ENCODE measurements at places on chromosomes 6 and 20.

DNA sequence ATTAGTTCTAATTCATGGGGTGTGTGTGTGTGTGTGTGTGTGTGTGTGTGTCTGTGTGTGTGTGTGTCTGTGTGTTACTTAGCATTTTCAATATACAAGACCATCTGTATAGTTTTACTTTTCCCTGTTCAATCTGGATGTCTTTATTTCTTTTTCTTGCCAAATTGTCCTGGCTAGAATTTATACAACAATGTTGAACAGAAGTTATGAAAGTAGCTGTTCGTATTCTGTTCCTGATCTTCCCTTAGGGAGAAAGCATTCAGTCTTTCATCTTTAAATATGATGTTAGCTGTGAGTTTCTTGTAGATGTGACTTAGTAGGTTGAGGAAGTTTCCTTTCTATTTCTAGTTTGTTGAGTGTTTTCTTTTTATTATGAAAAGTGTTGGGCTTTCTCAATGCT lies 334.7 kb upstream of the RNF24 start:
- H3K36me3 ChIP-seq, result no peaks in the 10 kb centered on the region
- H3K27me3 ChIP-seq, result peaks cover 25% of the 10 kb centered on the region
- no peaks in the 10 kb centered on the region for H3K4me1 ChIP-seq
- no peak for DNase-seq
- no peak overlapping the region for H3K4me3 ChIP-seq

DNA sequence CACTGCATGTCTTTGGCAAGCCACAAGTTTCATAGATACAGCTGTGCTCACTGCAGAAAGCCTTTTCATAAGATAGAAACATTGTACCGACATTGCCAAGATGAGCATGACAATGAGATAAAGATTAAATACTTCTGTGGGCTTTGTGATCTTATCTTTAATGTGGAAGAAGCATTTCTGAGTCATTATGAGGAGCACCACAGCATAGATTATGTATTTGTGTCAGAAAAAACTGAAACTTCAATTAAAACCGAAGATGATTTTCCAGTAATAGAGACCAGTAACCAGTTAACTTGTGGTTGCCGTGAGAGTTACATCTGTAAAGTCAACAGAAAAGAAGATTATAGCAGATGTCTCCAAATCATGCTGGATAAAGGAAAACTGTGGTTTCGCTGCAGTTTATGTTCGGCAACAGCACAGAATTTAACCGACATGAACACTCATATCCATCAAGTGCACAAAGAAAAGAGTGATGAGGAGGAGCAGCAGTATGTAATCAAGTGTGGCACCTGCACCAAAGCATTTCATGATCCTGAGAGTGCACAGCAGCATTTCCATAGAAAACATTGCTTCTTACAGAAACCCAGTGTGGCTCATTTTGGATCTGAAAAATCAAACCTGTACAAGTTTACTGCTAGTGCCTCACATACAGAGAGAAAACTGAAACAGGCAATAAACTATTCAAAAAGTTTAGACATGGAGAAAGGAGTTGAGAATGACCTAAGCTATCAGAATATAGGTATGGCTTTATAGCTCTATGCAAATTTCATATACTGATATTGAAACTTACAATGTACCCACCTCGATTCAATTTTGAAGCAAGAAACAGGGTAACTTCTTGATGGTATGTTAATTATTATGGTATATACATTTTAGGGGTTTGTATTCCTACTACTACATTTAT lies 23.9 kb upstream of the BAG2 start:
- peak overlapping the region; percentile 68 for H3K27ac ChIP-seq
- DNase-seq, result no peak
- no peaks in the 10 kb centered on the region for H3K27me3 ChIP-seq
- no peak overlapping the region for H3K4me3 ChIP-seq
- peaks cover 52% of the 10 kb centered on the region for H3K36me3 ChIP-seq
- H3K4me1 ChIP-seq, result peaks cover 17% of the 10 kb centered on the region

- H3K27me3 ChIP-seq, result no peaks in the 10 kb centered on the region
- no peaks in the 10 kb centered on the region for H3K36me3 ChIP-seq
- no peak overlapping the region for H3K4me3 ChIP-seq
- H3K4me1 ChIP-seq, result peaks cover 26% of the 10 kb centered on the region
- peak overlapping the region; percentile 4 for H3K27ac ChIP-seq
- DNase-seq, result no peak
These were observed 192.6 kb downstream of the NRN1 start for GRCh38 chr6:5814116-5814515.

DNA sequence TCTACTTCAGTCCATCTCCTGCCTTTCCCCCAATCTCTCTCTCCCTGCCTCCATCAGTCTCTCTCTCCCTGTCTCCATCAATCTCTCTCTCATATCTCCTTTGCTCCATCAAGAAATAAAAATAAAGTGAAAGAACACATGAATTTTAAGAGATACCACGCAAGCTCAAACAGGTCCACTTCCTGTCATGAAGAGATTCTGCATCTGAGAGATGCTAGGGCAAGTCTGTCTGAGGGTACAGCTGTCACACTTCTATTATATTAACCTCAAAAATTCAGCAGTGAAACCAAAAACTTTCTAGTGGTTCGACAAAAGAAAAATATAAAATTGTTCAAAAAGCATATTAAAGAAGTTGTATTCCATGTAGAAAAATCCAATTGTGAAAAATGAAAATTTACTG lies 296.8 kb upstream of the RSPO3 start:
- DNase-seq, result no peak
- H3K27me3 ChIP-seq, result no peaks in the 10 kb centered on the region
- no peak overlapping the region for H3K27ac ChIP-seq
- no peaks in the 10 kb centered on the region for H3K4me1 ChIP-seq

DNA sequence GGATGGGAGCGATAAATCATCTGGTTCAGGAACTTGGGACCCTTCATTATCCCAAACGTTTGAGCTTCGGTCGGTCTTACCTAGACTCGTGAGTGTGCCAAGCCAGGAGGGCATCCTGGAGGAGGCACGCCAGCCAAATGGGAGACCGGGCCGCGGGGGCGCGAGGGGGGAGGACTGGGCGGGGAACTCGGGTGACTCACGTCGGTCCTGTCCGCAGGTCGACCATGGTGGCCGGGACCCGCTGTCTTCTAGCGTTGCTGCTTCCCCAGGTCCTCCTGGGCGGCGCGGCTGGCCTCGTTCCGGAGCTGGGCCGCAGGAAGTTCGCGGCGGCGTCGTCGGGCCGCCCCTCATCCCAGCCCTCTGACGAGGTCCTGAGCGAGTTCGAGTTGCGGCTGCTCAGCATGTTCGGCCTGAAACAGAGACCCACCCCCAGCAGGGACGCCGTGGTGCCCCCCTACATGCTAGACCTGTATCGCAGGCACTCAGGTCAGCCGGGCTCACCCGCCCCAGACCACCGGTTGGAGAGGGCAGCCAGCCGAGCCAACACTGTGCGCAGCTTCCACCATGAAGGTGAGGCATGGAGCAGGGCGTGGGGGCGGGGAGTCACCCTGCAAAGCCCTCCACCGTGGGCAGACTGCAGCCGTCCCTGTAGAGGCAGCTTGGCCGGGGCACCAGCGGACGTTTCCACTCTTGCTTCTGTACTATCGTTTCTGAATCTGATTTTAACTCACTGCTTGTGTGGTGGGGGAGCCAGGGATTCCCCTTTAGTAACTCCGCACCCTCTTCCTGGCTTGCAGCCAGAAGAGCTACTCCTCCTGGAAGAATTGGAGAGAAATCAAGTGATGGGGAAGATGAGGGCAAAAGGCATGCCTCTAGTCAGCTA lies 2.7 kb downstream of the BMP2 start:
- no peaks in the 10 kb centered on the region for H3K36me3 ChIP-seq

DNA sequence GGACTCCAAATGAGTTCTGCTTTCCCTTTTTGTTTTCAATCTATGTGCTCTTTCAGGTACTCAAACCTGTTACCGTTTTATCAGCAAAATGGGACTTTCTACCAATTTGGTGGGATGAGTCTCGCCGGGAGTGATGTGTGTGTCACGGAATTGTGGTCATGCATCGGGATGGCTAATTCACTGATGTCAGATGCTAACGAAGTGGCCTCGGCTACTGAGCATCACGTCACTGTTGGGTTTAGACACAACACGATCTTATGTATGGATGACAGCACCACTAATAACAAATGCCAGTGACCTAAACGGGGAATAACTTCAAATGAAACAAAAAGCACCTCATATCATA lies 1.6 kb upstream of the PCK1 start:
- no peaks in the 10 kb centered on the region for H3K36me3 ChIP-seq
- no peak overlapping the region for H3K4me3 ChIP-seq
- peaks cover 21% of the 10 kb centered on the region for H3K27me3 ChIP-seq
- no peaks in the 10 kb centered on the region for H3K4me1 ChIP-seq

- H3K36me3 ChIP-seq, result no peaks in the 10 kb centered on the region
- no peak for DNase-seq
- peaks cover 30% of the 10 kb centered on the region for H3K4me1 ChIP-seq
- H3K4me3 ChIP-seq, result no peak overlapping the region
- peaks cover 2% of the 10 kb centered on the region for H3K27me3 ChIP-seq
- H3K27ac ChIP-seq, result no peak overlapping the region
These were observed 2.3 kb downstream of the DNAAF9 start for GRCh38 chr20:3405139-3405538.

GRCh38 chr6:135592276-135592675 lies 94.7 kb upstream of the AHI1 start:
- no peak overlapping the region for H3K4me3 ChIP-seq
- H3K27ac ChIP-seq, result no peak overlapping the region
- peaks cover 8% of the 10 kb centered on the region for H3K4me1 ChIP-seq
- DNase-seq, result no peak
- peaks cover 22% of the 10 kb centered on the region for H3K36me3 ChIP-seq

DNA sequence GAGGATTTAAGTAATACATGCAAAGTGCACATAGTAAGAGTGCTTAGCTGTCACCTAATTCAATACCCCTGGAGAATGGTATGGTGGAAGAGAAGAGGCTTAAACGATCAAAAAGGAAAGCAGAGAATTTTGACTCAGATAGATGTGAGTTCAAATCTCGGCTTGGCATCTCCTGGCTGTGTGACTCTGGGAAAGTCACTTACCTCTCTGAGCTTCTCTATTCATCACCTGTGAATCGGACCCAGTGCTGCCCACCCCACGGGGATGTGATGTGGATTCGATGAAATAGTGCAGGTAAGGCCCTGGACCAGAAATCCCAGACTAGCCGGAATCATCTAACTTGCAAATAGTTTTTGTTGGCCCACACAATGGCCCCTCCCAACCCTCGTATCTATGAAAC lies 1.8 kb upstream of the B4GALT5 start:
- no peak for DNase-seq
- H3K27me3 ChIP-seq, result no peaks in the 10 kb centered on the region
- no peak overlapping the region for H3K27ac ChIP-seq
- H3K36me3 ChIP-seq, result peaks cover 6% of the 10 kb centered on the region
- peaks cover 37% of the 10 kb centered on the region for H3K4me1 ChIP-seq

GRCh38 chr6:169774347-169774746 lies 22.9 kb downstream of the ERMARD start:
- H3K27me3 ChIP-seq, result no peaks in the 10 kb centered on the region
- no peak for DNase-seq
- H3K27ac ChIP-seq, result no peak overlapping the region
- peaks cover 18% of the 10 kb centered on the region for H3K36me3 ChIP-seq
- H3K4me1 ChIP-seq, result no peaks in the 10 kb centered on the region
- H3K4me3 ChIP-seq, result no peak overlapping the region

DNA sequence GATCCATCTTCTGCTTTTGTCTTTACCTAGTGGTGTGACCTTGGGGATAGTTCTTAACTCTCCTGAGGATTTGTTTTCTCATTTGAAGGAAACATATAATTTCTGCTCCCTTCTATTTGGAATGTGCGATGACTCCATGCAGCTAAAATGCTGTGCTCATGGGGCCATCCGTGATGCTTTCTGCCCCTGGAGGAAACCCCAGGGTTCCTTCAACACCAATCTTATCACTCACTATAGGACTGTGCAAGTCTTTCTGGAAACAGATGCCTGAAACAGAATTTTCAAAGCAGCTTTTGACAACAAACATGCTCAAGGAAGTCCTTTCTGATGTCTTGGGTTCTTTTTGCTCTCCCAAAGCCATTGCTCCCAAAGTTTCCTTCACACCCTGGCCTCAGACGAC lies 128.8 kb upstream of the GGTLC1 start:
- H3K27me3 ChIP-seq, result peaks cover 5% of the 10 kb centered on the region
- no peak overlapping the region for H3K27ac ChIP-seq
- H3K4me1 ChIP-seq, result no peaks in the 10 kb centered on the region
- H3K36me3 ChIP-seq, result no peaks in the 10 kb centered on the region

- H3K27ac ChIP-seq, result no peak overlapping the region
- peaks cover 6% of the 10 kb centered on the region for H3K27me3 ChIP-seq
- no peaks in the 10 kb centered on the region for H3K4me1 ChIP-seq
- no peak overlapping the region for H3K4me3 ChIP-seq
- H3K36me3 ChIP-seq, result no peaks in the 10 kb centered on the region
These were observed 70.5 kb downstream of the MOXD1 start for GRCh38 chr6:132330759-132331158.

- H3K4me3 ChIP-seq, result no peak overlapping the region
- H3K27me3 ChIP-seq, result no peaks in the 10 kb centered on the region
- H3K36me3 ChIP-seq, result no peaks in the 10 kb centered on the region
These were observed 111.4 kb downstream of the ATP9A start for GRCh38 chr20:51656726-51657260.

GRCh38 chr6:71733970-71734899 lies 152.1 kb upstream of the RIMS1 start:
- H3K4me3 ChIP-seq, result no peak overlapping the region
- no peaks in the 10 kb centered on the region for H3K36me3 ChIP-seq
- H3K27ac ChIP-seq, result no peak overlapping the region
- DNase-seq, result no peak
- no peaks in the 10 kb centered on the region for H3K27me3 ChIP-seq
